ENCODE measurements at places on chromosomes 13 and 19. TPM values are rescaled to one million over a fixed set of nuclear protein-coding genes. Genes with fewer than 3 reads are reported as not detected.

CEACAM6 gene
- not detected for polyA plus RNA-seq

KL gene
- 1.7 TPM for polyA plus RNA-seq

DAND5 gene
- polyA plus RNA-seq = 1.4 TPM

ZNF320 gene
- polyA plus RNA-seq = 8.2 TPM

ZNF136 gene
- 3.1 TPM for polyA plus RNA-seq

TEX29 gene
- polyA plus RNA-seq = 0.57 TPM

All from heart left ventricle (tissue), 16 donors.